NCI-H1417 treated with DMSO at 0.1 percent for 48 hours (cell line): ENCODE measurements at places on chromosomes 13 and 19.

GRCh38 chr19:58361900-58362271 is 665 bp downstream of the ZNF497 start:
- no peak for DNase-seq

GRCh38 chr13:75236774-75237173 is 245.2 kb downstream of the TBC1D4 start:
- no peak for DNase-seq

DNA sequence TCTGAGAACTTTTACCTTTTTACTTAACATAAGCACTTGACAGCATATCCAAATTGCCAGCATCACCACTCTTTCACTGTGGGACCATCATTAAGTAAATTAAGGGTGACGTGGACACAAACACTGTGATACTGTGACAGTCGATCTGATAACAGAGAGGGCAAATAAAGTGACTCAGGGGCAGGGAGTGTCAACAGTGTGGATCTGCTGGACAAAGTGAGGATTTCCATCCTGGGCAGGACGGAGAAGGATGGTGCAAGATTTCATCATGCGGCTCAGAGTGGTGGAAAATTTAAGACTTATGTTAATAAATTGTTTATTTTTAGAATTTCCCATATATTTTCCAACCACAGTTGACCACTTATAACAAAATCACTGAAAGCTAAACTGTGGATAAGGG is 60.0 kb upstream of the WDFY2 start:
- DNase-seq = no peak

- no peak for DNase-seq
These were observed 6.4 kb upstream of the CACTIN start for GRCh38 chr19:3632739-3633558.

- DNase-seq = no peak
These were observed 336.1 kb downstream of the SHISA2 start for GRCh38 chr13:25715760-25716159.
